Uterine smooth muscle cell (primary cell): ENCODE measurements at places on chromosomes 7 and 10. TPM values are rescaled to one million over a fixed set of nuclear protein-coding genes. Genes with fewer than 3 reads are reported as not detected.

Gene HABP2
- not detected in 2 replicates for total RNA-seq

Gene HOXA6
- total RNA-seq: 0.37 and 1.7 TPM in 2 replicates

Gene SYT15B
- under 0.01 TPM in 1 of 2 replicates, not detected in the other for total RNA-seq

Gene PLEKHS1
- total RNA-seq: not detected in 2 replicates

Gene TCERG1L
- total RNA-seq: under 0.01 TPM in 1 of 2 replicates, not detected in the other

Gene FUOM
- 9.5 and 10.1 TPM in 2 replicates for total RNA-seq

Gene KEL
- not detected in 2 replicates for total RNA-seq
